NCI-H2107 (cell line): ENCODE measurements at places on chromosomes 3 and 15.

- DNase-seq = no peak
Measured at GRCh38 chr15:65377976-65378366, at the start of gene IGDCC3. Gene IGDCC3, minus strand, starts transcription at chr15:65378002. Its CDS starts 214 bp downstream, at chr15:65377788.

- DNase-seq = no peak
Measured at GRCh38 chr3:35772381-35773015, 133.2 kb downstream of the ARPP21 start.

- DNase-seq = no peak
Measured at GRCh38 chr15:70140543-70141375, 43.0 kb upstream of the TLE3 start.

DNA sequence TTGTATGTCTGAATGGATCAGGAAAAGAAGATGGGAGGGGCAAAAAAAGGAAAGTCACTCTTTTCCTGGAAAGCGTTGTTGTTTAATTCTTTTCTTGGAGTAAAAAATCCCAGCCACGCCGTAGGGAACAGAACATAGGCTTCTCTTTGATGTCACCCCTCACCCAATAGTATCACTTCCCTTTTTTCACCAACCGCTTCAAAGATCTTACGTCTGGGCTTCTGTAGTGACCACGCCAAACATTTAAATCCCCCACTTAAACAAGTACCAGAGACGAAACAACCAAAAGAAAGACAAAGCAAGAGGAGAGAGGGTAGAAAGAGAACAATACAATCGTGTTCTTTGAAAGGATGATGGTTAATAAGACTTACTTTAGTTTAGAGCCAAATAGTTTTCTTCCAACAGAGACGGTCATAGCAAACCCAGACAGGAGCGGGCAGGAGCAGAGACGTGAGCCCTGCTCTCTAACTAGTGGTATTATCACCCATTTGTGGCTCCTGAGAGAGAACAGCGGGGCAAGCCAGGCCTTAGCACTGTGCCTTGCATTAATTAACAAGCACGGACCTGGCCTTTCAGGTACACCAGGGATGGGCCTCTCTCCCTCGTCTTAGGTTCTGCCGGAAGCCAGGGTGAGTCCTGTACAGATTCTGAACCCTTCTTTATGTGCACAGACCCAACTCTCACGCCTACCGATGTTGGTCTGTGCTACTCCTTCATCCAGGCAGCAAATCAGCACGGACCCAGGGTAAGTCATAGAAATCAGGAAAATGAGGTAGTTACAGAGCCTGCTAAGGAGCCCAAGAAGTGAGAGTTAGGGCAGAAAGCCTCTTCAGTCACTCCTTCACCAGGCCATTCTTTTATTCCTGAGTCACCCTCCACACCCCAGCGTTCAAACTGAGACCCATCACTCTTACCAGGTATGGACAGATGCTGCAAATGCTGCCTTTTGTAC, 28.2 kb upstream of the BCL6 start:
- DNase-seq = no peak

- no peak for DNase-seq
Measured at GRCh38 chr3:169058681-169059080, 604.8 kb downstream of the MECOM start.

GRCh38 chr3:171976526-171976925, 62.9 kb upstream of the FNDC3B start:
- no peak for DNase-seq

- no peak for DNase-seq
Measured at GRCh38 chr3:71062952-71063772, 520.4 kb downstream of the FOXP1 start.

GRCh38 chr3:30042274-30042859, 564.0 kb upstream of the TGFBR2 start:
- no peak for DNase-seq

DNA sequence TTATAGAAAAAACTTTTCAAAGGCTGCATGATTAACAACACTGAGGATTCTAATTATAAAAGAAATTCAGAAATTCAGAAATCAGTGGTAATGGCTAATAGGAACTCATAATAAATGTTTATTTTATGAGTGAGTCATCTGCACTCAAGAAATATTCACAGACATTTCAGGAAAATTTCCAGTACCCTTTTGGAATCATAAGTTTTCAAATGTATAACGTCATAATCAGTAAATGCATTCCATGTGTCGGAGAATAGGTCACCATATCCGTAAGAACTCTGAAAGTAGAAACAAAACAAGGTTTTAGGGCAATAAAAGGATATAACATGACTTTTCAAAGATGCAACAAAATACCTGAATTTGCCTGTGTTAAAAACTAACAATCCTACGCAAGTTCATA, 24.7 kb downstream of the EOGT start:
- no peak for DNase-seq

- no peak for DNase-seq
Measured at GRCh38 chr3:187919544-187919943, 174.3 kb upstream of the BCL6 start.

DNA sequence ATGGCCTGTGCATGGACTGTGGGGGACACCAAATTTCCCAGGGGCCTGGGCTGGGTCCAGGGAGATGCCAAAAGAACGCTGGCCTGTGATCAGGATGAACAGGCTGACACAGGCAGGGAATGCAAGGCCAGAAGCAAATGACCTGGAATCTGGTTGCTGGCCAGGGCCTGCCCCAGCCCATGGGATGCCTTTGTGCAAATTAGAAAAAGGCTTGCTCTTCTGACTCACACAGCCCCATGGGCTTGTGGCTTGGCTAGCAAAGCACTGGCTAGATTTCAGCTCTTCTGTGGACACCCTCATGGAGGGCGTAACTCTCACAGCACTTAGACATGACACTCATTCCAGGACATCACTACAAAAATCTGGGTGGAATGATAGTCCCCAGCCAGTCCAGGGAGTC, 356.0 kb downstream of the SHQ1 start:
- DNase-seq = no peak

GRCh38 chr3:46006238-46007032, 10.8 kb upstream of the FYCO1 start:
- no peak for DNase-seq

- DNase-seq = no peak
Measured at GRCh38 chr3:183489455-183490210, 61.2 kb upstream of the MCF2L2 start.

DNA sequence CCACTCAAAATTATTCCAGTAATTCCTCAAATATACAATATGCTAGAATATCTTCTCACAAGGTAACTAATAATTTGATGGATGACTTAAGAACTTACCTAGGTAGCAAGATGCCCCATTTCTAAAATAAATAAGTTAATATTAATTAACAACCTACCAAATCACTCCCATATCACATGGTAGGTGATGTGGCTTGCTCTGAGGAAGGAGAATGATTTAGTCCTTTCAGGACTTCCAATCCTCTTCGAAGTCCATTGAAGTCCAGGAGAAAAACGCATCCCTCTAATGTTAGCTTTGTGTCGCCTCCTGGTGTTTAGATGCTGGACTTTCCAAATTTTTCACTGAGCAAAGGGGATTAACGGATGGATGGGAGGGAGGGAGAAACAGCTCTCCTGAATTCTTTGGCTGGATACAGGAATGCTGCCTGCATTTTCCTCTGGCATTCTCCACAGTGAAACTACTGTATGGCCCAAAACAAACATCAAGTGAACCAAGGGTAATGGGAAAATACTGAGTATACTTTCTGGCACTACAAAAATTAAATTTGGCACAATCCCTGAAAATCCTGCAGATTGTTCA, 58.6 kb downstream of the PRICKLE2 start:
- DNase-seq = no peak

- DNase-seq = no peak
Measured at GRCh38 chr3:172914854-172915253, 164.3 kb downstream of the ECT2 start.

DNA sequence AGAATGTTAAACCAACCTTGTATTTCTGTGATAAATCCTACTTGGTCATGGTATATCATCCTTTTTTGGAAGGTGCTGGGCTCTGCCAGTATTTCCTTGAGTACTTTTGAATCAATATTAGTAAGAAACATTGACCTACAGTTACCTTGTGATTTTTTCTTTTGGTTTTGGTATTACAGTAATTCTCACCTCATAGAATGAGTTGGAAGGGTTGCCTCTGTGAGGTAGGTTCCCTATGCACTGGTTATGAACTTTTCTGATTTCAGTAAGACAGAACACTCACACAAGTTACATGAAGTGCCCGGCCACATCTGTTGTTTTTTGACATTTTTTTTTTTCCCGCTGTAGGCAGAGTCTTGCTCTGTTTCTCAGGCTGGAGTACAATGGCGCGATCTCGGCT, 20.0 kb downstream of the PCCB start:
- no peak for DNase-seq

GRCh38 chr15:98413933-98414546, 234.3 kb upstream of the IGF1R start:
- DNase-seq = no peak

DNA sequence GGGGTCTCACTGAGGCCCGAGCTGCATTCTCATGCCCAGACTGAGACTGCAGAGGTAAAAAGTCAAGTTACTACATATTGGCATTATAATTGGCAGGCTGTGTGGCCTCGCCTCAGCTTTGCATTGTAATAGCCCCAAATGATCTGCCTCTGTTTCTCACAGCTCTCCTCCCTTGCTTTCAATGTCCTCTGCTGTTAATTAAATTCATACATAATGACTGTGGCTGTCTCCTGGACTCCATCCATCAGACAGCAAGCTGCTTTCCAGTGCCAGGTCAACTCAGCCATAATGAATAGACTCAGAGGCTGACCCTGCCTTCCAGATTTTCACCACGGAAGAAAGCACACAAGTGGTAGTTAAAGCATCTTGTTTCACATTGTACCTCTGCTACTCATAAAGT, 7.6 kb upstream of the RTP4 start:
- DNase-seq = no peak

DNA sequence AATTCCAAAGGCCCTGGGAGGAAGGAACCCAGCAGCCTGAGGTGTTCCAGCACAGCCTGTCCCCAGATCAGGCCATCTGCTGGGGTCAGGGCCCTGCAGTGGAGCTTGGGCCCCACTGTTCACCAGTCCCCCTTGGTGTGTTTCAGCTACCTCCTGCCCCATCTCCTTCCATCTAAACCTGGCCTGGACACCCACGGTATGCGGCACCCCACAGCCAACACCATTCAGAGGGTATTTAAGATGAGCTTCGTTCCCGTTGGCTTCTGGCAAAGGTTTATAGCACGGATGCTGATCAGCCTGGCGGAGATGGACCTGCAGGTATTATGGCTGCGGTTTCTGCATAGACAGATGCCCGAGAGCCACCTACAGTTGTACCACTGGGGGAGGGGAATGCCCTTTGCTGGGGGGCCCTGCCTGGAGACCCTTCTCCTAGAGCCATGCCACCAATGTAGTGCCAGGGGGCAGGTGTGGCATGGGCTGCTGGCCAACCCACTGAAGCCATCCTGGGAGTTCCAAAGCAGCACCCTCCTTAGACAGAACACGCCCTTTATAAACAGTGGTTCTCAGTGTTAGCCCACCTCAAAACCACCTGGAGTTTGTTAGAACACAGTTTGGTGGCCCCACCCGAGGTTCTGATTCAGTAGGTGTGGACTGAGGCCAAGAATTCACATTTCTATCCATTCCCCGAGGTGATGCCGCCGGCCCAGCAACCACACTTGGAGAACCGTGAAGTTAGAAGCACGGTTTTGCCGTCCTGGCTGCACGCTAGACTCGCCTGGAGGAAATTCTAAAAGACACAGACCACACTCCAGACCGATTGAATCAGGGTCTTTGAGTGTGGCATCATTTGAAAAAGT, 126.9 kb downstream of the LRRK1 start:
- DNase-seq = no peak

GRCh38 chr3:154100556-154100955, 20.6 kb upstream of the ARHGEF26 start:
- DNase-seq = no peak

DNA sequence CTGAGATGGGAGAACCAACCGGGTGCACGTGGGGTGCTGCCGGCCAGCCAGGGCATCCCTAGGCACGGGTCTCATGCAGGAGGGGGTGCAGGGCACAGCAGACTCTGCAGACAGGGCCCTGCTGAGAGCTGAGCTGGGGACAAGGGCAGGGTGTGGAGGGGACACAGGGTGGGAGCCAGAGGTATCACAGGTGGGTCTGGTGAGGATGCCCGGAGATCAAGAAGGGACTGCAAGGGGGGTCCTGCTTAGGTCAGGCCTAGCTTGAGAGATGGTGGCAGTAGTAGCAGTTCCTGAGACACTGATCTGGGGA, 39.5 kb upstream of the PRR23E start:
- DNase-seq = no peak

- no peak for DNase-seq
Measured at GRCh38 chr15:78079298-78080087, 2.0 kb upstream of the TBC1D2B start.

DNA sequence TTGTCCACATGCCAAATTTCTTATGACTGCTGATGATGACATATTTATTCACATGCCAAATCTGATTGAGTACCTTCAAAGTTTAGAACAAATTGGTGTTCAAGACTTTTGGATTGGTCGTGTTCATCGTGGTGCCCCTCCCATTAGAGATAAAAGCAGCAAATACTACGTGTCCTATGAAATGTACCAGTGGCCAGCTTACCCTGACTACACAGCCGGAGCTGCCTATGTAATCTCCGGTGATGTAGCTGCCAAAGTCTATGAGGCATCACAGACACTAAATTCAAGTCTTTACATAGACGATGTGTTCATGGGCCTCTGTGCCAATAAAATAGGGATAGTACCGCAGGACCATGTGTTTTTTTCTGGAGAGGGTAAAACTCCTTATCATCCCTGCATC, 17.3 kb downstream of the B3GNT5 start:
- DNase-seq = no peak

DNA sequence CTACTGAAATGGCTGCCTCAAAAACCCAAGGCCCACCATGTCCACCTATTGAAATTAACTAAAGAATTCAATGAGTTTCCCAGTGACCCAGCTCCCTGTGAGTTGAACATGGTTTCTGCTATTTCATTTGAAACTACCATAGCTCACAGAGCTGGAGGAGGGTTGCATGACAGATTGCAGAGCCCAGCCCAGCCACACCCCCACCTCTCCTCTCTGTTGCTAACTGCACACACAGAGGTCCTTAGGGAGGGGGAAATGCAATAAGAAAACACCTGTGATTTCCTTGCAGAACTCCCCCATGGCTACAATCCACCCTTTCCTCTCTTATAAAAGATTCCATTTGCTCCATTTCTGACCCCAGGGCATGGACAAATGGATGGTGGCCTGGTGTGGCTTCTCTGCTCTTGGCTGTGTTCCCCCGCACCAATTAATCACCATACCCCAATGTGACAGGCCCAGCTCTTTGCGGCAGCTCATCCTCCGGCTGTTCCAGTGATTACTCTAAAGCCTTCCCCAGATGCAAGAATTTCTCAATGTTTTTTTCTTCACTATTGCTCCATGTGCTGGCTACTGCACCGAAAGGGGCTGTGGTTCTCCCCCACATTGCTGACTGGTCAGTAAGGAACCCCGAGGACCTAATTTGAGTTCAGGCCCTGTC, 208.4 kb upstream of the KBTBD8 start:
- no peak for DNase-seq

DNA sequence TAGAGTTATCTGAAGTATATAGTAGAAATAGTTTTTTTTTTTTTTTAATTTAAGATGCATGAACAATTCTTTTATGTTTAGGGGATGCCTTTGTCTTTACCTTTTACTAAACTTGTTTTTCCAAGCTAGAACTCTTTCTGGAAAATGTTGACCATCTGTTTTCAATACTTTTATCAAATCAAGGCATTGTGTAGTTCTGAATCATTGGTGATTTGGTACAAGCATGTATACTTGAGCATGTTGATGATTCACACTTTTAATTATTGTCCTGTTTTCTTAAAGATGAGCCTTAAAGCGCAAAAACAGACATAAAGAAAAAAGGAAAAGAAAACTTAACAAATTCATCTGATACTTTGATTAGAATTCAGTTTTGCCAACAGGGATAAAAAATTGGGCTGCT, 28.3 kb downstream of the PDCD6IP start:
- DNase-seq = no peak
